ENCODE measurements at places on chromosomes 4 and X.

- no peak for DNase-seq
Measured at GRCh38 chr4:112523008-112523721, 7.2 kb upstream of the NEUROG2 start.

GRCh38 chrX:114075073-114075673, 508.7 kb upstream of the HTR2C start:
- DNase-seq: no peak

GRCh38 chr4:94537921-94538628, 86.3 kb downstream of the PDLIM5 start:
- DNase-seq: no peak

DNA sequence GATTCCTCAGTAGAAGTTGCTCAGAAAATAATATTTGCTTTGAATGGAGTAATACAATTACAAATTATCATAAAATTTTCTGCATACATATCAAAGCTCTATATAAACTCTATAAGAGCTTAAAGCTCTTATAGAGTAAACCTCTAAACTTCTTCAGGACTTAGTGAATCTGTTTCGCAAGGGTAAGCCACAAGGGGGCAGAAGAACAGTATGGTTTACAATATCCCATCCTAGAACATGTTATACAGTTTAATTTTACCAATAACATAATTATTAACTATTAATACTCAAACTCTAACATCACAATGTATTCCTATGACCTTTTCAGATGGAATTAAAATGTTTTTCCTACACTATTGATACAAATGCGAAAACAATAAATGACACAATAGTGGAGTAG, 33.8 kb upstream of the SPANXN1 start:
- no peak for DNase-seq

- DNase-seq: no peak
Measured at GRCh38 chrX:18877469-18877868, 106.4 kb downstream of the PHKA2 start.

DNA sequence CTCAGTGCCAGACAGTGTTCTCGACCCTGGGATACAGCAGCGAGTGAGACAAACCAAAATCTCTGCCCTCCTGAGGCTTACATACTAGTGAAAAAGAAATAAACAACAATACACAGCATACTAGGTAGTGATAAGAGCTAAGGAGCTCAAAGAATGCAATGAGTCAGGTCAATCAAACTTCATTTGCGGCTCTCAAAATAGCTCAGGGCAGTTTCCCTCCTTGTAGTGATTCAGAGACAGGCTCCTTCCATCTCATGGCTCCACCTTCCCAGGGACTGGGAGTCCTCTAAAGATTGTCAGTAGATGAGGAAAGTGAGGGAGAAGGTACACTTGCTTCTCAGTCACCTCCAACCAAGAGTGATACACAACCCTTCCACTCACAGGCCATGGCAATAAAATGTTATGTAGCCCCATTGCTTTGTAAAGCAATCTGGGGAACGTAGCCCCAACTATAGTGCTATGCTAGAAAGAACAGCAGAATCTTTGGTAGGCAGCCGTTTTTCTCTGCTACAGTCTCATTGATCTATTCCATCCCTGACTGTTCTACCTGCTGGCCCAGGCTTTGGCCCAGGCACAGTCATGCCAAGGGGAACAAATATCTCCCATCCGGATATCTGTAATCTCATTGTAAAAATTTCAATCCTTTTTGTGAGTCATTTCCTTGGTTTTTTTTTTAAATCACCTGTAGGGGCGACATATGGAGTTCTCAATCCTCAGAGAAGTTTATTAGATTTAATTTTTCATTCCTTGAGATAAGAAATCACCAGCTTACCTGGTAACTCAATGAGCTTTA, 183.1 kb upstream of the S100G start:
- DNase-seq: no peak

GRCh38 chr4:1871471-1872021, 353 bp downstream of the NSD2 start:
- no peak for DNase-seq

GRCh38 chrX:2514131-2514530, 13.4 kb upstream of the DHRSX start:
- no peak for DNase-seq
